GDM1 (cell line): ENCODE measurements at places on chromosomes 16 and 17.

- DNase-seq = no peak
Observed at GRCh38 chr17:50239937-50240336, 34.3 kb upstream of the TMEM92 start.

GRCh38 chr16:28208824-28209223 is 2.9 kb downstream of the XPO6 start:
- no peak for DNase-seq

- no peak for DNase-seq
Observed at GRCh38 chr17:77854759-77855745, 103.5 kb upstream of the TNRC6C start.

- DNase-seq = no peak
Observed at GRCh38 chr17:68381076-68381900, 76.0 kb downstream of the WIPI1 start.

GRCh38 chr16:74931445-74931844 is 53.5 kb downstream of the WDR59 start:
- DNase-seq = no peak

GRCh38 chr17:49581648-49581998 is 6.0 kb downstream of the NXPH3 start:
- DNase-seq = no peak

- no peak for DNase-seq
Observed at GRCh38 chr17:44707755-44708400, 587 bp upstream of the DBF4B start.

- no peak for DNase-seq
Observed at GRCh38 chr17:47615766-47616424, 33.8 kb upstream of the KPNB1 start.

GRCh38 chr17:1423456-1424135 is 23.6 kb upstream of the YWHAE start:
- DNase-seq = no peak

DNA sequence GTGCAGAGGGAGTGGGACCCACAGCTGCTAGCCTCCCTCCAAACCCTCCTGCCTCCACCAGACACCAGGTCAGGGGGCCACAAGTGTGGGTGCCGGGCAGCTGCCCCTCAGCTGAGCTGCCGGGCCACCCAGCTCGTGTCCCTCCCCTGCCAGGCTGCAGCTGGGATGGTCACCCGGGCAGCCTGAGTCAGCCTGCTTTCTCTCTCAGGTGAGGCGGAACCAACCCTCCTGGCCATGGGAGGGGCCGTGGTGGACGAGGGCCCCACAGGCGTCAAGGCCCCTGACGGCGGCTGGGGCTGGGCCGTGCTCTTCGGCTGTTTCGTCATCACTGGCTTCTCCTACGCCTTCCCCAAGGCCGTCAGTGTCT is 6.9 kb downstream of the SLC16A3 start:
- DNase-seq = no peak
